ENCODE measurements at places on chromosomes 1 and 21. TPM values are rescaled to one million over a fixed set of nuclear protein-coding genes. Genes with fewer than 3 reads are reported as not detected.

DNA sequence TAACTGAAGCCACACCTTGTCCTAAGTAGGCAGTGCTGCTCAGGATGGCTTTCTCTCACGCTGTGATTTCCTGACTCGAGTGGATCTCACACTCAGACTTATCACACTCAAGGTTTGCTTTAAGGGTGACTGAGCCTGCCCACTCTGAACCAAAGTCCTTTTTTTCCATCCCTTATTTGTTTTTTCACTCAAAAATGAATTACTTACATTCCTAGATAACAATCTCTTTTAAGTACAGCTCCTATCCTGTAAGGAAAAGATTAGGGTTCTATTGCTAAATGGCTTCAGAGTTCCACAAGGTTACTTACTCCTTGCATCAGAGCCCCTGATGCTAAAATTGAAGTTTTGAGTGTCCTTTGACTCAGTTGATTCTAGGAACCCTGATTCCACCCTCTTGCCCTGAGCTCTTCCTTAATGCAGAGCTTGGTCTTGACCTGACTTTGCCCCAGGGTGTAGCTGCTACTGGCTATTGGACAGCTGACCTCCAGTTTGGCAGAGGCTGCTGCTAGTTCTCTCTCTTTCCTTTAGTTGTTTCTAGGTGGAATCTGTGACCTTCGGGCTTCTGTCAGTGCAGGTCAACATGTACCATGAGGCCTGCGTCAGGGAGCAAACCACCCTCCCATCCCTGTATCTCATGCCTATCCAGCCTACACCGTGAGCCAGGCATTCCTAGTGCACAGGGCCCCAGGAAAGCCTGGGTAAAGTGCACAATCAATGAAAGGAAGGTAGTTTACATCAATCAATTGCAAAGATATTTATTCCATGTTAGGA, 80.1 kb upstream of the CD55 start:
- DNase-seq, result no peak

GRCh38 chr1:36089393-36090121, 865 bp downstream of the ADPRS start:
- no peak for DNase-seq

DNA sequence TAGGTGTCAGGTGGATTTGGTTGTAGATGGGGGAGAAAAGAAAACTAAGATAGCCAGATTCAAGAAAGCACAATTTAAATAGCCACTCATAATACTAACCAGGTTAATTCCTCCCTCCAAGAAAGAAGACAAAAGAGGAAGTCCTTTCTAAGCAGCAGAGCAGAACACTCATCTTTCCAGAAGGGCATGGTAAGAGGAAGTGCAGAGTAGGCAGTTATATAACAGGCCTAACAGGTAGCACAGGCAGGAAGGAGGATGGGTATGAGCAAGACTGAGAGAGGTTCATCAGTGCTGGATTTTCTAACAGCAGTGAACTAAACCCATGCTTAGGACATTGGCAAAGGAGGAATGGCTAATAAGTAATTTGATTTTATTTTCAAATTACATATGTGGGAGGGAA, 517.5 kb downstream of the PLPP3 start:
- DNase-seq, result no peak

DNA sequence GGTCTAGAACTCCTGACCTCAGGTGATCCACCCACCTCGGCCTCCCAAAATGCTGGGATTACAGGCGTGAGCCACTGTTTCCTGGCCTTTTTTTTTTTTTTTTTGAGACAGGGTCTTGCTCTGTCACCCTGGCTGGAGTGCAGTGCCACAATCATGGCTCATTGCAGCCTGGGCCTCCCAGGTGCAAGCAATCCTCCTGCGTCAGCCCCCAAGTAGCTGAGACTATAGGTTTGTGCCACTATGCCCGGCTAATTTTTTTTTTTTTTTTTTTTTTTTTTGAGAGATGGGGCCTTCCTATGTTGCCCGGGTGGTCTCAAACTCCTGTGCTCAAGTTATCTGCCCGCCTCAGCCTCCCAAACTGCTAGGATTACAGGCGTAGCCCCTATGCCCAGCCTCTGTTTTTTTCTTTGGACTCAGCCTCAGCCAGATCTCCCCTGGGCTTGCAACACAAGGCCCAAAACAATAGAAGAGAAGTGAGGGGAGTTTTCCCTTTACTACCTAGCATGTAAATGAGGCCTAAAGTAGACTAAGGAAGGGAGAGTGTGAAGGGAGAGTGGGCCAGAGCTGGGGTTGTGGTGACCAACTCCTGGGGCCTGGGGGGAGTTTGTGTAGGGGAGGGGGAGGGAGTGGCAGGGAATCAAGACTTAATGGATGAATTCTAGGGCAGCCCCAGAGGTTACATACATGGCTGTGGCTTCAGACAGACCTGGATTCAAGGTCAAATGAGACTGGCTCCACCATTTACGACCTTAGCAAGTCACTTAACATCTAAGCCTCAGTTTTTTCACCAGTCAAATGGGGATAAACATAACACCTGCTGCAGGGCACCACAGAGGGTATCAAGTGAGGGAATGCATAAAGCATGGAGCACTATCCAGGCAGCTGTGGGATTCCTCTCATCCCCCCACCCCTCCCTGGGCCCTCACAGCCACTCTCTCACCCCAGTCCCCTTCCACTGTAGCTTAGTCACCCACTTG, 1.6 kb upstream of the CD52 start:
- no peak for DNase-seq

The PRR9 gene
- total RNA-seq, result not detected

Measured in pulmonary artery endothelial cell (primary cell).